ENCODE measurements at places on chromosomes 16 and 17. TPM values are rescaled to one million over a fixed set of nuclear protein-coding genes. Genes with fewer than 3 reads are reported as not detected.

Gene TBC1D3D
- polyA plus RNA-seq, result 5.0 TPM

Gene TMIGD1
- not detected for polyA plus RNA-seq

Gene RFWD3
- 10.4 TPM for polyA plus RNA-seq

Gene RNF227
- 3.6 TPM for polyA plus RNA-seq

DNA sequence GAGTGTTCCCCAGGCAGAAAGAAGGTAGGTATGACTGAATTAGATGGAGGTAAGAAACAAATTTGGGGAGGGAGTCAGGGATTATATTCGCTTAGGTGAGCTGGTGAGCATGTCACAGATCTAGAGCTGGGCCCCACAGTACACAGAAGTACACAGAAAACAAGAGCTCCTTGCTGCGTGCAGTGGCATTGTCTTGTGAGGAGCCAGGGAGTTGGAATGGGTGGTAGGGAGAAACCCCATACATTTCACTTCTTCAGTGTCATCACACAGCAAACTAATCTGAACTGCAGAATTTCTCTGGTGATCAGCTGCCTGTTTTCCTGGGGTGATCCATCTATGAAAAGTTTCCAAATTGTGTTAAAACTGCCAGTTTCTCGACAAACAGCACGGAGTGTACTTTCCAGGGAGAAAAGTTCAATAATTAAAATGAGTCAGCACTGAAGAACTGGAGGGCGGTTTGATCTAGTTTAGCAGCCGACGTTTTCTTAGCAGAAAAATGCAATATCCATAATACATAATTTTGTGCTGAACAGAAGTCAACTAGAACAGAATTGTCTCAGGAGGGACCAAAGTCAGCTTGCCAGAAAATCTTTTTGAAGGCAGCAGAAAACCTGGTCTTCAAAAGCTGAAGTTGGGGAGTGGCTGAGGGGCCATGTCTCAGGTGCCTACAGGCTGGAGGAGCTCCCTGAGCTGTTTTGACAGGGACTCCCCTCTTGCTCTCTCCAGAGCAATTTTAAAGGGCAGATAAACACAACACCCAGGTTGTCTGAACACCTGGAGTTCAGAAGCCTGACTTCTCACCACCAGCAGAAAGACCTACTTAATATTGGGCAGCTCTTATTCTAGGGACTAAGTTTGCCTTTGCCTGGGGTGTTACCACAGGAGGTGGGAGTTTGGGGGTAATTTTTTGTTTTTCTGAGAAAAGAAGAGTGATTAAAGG lies 448.6 kb downstream of the CA10 start:
- DNase-seq, result peak; percentile 81

- no peak for DNase-seq
Measured at GRCh38 chr16:47826070-47826469, 329.7 kb downstream of the ABCC12 start.

- no peak for DNase-seq
Measured at GRCh38 chr17:41439375-41439774, 1.4 kb downstream of the KRT38 start.

GRCh38 chr16:83622010-83622409 lies 185.8 kb upstream of the HSBP1 start:
- DNase-seq, result no peak

- no peak for DNase-seq
Measured at GRCh38 chr16:23527961-23528643, 17.8 kb upstream of the GGA2 start.

DNA sequence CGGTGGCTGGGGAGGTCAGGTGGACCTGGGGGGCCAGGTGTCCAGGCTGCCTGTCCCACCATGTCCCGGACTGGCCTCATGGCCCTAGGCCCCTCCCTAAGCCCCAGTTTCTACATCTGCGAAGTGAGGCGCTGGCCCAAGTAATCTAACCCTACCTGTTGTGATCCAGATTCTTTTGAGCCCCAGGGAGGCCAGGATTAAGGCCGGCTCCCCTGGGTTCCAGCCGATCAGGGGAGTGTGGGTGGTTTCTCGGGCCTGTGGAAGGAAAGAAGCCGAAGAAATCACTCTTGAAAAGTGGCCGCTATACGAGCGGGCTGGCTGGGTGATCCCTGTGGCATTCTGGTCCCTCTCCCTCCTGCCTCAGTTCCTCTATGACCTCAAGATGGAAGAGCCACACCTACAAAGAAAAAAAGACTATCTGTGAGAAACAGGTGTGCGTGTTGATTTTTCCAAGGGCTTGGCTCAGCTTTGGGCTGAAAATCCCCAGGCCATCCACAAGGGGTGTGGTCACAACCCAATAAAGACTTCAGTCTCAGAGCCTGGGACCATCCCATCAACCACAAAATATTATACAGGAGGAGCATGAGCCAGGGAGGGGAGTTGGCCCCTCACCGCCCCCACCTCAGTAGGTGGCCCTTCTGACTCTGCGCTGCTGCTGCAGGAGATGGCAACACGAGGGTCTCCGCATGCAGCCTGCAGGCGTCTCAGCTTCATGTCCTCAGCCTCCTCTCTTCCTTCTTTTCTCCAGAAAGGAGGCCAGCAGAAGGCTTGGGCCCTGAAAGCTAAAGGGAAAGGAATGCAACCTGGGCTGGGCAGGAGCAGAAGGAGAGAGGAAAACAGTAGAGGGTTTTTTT lies 20.3 kb downstream of the GPR142 start:
- no peak for DNase-seq

DNA sequence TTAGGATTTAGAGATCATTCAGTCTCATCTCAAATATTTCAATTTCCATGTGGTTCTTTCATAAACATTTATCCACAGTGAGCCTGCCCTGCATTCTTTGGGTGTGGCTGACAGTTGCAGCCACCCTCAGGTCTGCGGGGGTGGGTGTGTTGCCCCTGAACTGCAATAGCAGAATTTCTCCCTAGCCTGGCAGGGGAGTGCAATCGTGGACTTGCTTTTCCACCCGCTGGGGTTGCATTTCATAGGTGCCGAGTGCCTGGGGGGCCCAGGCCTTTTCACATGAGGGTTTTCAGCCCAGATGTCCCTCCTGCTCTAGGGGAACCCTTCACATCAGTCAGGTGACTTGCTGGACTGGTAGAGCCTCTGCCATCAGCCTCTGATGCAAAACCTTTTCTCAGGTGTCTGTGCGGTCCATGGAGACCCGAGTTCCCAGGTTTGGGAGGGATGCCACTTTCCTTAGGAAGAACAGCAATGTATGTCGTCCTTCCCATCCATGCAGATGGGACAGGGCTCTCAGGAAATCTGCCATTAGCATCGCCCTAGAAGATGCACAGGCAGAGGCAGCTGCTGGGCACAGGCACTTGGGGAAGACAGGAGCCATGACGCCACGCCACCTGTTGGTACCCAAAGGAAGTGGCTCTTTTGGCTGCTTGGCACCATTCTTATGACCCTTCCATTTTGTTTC lies 2.4 kb upstream of the USP36 start:
- peak; percentile 33 for DNase-seq

GRCh38 chr16:53664724-53665345 lies 38.8 kb downstream of the RPGRIP1L start:
- DNase-seq, result peak; percentile 71

DNA sequence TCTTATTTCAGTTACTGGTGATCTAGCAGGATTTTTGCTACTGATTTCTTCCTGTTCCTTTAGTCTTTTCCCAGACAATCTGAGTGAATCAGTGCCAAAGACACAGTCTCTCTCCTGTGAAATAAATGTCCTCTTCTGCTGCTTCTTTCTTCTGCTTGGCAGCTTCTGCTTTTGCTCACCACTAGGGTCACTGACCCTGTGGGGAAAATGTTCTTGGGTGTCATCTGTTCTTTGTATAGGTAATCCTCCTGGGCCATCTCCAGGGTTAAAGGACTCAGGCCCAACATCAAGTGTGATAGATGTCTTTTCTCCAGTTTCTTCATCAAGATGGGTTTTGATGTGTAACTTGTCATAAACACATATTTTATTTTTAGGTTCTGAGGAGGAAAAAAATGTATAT lies 5.2 kb downstream of the PALB2 start:
- no peak for DNase-seq

DNA sequence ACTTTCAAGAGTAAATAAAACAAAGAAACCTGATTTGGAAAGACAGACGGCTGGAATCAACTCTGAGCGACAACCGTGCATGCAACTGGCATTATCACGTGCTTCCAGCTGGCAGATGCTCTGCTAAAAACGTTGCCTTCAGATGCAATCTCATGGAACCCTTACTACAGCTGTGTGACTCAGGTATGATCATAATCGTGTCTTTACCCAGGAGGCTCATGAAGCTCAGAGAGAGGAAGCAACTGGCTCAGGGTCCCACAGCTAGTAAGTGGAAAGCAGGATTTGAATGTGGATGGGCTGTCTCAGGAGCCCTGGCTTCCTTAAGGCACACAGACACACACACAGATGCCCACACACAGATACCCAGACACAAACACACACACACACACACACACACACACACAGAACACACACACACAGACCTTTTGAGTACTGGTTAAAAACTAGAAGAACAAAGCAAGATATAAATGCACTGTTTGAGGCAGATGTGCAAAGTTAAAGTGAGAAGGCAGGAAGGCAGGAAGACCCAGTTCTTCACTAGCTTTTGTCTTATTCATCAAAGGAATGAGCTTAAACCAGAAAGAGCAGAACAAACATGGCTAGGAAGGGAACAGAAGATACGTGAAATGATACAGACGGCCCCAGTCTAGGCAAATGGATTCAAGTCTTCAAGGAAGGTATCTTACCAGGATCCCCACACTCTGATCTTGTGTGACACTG lies 275.2 kb downstream of the MAF start:
- no peak for DNase-seq

DNA sequence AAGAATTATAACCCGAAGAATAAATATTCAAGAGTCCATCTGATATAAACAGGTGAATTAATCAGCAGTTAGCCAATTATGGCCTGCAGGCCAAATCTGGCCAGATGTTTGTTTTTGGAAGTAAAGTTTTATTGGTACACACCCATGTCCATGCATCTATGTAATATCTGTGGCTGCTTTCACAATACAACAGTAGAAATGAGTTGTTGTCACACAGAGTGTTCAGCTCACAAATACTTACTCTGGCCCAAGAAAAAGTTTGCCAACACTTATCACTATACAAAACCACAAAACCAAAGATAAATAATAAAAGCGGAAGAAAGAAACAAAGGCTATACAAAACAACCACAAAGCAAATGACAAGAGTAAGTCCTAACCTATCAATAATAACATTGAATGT lies 109.4 kb downstream of the CDYL2 start:
- no peak for DNase-seq

- peak; percentile 55 for DNase-seq
Measured at GRCh38 chr17:43456661-43457361, 27.0 kb upstream of the DHX8 start.

GRCh38 chr17:35684055-35684802 lies 47.2 kb upstream of the RASL10B start:
- no peak for DNase-seq

GRCh38 chr16:56246051-56246817 lies 54.9 kb downstream of the GNAO1 start:
- DNase-seq, result peak; percentile 23

- no peak for DNase-seq
Measured at GRCh38 chr17:31677681-31678080, 181.4 kb downstream of the COPRS start.
